ENCODE measurements at places on chromosomes 12 and 14. TPM values are rescaled to one million over a fixed set of nuclear protein-coding genes. Genes with fewer than 3 reads are reported as not detected.

Gene B4GALNT3
- total RNA-seq = 3.6 TPM

- H3K4me1 ChIP-seq = peaks cover 14% of the 10 kb centered on the region
- DNase-seq = peak; percentile 23
- H3K36me3 ChIP-seq = peaks cover 3% of the 10 kb centered on the region
- H3K27ac ChIP-seq = peak overlapping the region; percentile 67
- H3K4me3 ChIP-seq = peak overlapping the region; percentile 70
Observed at GRCh38 chr12:132085291-132085635, 58.9 kb downstream of the DDX51 start.

- no peaks in the 10 kb centered on the region for H3K36me3 ChIP-seq
- peak; percentile 9 for DNase-seq
- H3K4me3 ChIP-seq = no peak overlapping the region
- no peak overlapping the region for H3K27ac ChIP-seq
Observed at GRCh38 chr14:57889245-57889644, 23.4 kb upstream of the SLC35F4 start.

Gene CFAP251
- 4.7 TPM for total RNA-seq

Measured in astrocyte (in vitro differentiated cells and primary cell).